ENCODE measurements at places on chromosomes 4 and X.

DNA sequence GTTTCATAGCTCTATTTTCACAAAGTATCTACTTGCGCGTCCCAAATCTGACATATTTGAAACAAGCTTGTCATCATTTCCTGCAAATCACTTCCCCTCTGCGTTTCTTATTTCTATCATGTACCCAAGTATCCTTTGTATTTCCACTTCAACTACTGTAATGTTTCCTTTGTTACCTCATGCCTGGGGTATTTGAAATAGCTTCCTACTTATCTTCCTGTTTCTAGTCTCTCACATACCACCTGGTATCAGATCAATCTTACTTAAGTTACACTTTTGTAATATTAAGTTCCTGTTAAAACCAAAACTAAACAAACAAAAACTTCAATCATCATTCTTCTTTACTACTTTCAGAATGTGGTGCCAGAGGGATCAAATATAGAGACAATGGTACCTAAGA lies 93.6 kb upstream of the SMAD1 start:
- DNase-seq, result no peak

GRCh38 chr4:2062808-2063524 lies 3.8 kb downstream of the NAT8L start:
- DNase-seq, result no peak

DNA sequence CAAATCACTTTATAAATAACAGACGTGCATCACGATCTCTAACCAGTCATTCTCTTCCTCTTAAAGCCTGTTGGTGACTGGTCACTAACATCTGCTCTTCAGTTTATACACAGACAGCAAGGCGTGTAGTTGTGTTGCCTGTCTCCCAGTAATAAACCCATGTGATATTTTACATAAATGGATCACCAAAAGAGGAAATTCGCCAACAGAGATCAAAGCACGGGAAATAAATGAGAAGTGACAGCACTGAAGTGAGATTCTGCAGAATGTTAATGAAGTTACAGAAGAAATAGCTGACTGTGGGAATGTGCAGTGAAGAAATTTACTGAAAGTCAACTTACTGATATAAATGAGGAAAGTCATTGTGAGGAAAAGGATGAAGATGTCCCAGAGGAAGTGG lies 47.0 kb downstream of the AFF1 start:
- DNase-seq, result peak; percentile 14

- no peak for DNase-seq
These were observed 37.0 kb upstream of the OTUD4 start for GRCh38 chr4:145217349-145217748.

GRCh38 chrX:21972046-21972445 lies 31.5 kb downstream of the SMS start:
- no peak for DNase-seq

Measured in CD4-positive, alpha-beta T cell treated with Interleukin-12 subunit alpha and Interleukin-12 subunit beta, for 1 hour (primary cell).